ENCODE measurements at places on chromosomes 2 and 18.

- peak; percentile 52 for DNase-seq
These were observed 88.8 kb downstream of the VIT start for GRCh38 chr2:36785179-36785795.

DNA sequence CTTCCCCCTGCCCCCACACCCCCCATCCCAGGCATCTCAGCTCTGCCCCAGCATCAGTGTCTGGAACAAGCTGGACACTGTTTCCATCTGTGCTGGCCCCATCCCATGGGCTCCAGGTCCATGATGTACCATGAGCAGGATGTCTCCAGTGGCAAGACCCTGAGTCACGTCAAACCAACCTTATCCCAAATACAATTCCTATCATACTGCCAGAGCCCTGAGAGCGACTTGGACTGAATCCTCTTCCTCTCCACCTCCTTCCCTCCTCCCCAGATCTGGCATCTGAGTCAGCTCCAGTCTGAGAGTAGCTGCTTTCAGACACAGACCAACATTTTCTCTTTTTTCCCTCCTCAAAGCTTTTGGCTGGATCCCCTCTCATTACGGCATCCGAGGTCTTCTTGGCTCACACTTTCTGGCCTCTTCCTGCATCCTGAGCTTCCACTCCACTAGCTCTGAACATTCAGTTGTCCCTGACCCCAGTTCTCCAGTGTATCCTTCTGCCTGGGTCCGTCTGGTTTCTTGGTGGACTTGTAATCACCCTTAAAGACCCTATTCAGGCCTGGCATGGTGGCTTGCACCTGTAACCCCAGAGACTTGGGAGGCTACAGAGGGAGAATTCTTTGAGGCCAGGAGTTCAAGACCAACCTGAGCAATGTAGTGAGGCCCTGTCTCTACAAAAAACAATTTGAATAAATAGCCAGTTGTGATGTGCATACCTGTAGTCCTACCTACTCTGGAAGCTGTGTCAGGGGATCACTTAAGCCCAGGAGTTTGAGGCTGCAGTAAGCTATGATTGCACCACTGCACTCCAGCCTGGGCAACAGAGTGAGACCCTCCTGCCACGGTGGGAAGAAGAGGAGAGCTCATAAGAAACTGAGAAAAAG lies 68.3 kb downstream of the ACKR3 start:
- DNase-seq: no peak

DNA sequence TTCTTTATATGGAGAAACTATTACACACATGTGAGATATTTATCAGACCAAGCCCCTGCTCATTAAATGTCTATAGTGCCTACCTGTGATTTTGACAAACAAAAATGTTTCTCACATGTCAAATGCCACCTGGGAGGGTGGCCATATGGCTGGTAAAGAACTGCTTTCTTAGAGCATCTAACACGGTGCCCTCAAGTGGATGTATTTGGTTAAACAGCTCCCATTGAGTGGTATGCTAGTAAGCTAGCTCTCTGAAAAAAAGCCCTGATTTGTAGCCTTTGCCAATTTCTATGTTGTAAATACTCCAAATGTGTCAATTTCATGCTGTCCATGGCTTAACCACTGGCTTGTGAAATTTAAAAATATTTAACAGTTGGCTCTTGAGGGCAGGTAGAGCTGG lies 94.6 kb downstream of the PMAIP1 start:
- DNase-seq: no peak

DNA sequence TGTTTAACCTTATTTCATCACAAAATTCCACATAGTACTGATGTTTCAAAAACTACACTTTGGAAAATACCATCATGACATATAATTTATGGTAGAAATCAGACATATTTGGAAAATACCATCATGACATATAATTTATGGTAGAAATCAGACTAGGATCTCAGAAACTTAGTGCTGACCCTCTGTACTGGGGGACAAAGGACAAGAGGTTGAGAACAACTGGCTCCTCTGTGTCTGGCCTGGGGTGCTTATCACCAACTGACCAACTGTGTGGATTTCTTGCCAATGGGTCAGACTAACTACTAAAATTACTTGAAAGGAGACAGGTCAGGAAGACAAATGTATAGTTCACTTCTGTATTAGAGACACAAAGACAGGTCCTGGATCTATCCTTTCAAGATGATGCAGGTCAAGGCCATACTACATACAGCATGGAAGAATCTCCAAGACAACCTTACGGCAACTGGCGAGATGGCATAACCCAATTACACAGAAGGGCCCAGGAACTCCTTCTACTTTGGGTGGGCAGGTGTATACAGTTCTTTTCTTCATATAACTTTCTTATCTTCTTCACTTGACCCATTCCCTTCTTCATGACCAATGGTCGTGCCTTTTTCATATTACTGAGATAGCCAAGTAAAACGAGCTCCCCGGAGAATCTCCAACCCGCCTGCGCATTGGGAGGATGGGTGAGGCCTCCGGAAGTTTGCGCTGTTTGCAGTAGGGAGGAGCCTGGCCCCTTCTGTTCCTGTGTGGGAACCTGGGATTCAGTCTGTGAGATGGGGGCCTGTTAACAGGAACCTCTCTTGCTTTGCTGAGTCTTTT lies 290.5 kb downstream of the AGPS start:
- no peak for DNase-seq

DNA sequence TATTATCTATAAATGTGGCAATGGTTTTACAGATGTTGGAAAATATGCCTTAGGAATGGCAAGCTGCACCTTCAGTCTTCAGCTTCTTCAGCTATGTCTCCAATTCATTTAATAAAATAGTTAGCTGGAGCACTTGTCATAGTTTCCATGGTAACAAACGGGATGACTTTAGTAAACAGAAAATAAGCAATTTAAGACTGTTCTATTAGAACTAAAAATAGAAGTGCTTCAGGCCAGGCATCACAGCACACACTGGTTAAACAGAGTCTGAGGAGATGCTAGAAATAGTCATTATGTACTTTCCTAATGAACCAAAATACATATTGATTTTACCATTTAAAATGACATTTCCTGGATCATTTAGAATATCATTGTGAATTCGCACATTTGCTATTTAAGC lies 195.0 kb downstream of the GCA start:
- no peak for DNase-seq

GRCh38 chr2:25712455-25712854 lies 39.1 kb upstream of the DTNB start:
- no peak for DNase-seq

DNA sequence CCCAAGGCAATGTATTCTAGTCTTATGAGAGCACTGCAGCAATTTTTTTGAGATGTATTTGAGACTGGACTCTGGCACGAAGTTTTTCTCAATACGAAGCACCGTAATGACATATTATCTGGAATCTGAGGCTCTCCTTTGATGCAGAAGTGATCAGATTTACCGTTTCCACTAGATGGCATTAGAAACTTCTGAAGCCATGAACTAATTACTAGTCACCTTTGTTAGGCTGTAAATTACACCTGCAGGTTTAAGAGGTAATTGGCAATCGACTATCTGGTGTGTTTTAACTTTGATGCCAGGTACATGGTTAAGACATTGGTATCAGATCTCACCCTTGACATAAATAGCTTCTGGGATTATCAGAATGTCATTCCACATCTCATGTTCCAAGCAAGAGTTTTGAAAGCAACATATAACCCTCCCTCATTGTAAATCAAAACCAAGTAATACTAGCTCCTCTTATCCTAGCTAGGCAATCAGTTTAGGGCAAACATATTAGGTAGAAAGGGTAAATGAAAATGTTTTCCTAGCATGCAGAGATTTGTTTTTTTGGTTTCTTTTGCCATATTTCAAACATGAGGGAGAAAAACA lies 254.6 kb upstream of the SPRED2 start:
- DNase-seq: no peak

DNA sequence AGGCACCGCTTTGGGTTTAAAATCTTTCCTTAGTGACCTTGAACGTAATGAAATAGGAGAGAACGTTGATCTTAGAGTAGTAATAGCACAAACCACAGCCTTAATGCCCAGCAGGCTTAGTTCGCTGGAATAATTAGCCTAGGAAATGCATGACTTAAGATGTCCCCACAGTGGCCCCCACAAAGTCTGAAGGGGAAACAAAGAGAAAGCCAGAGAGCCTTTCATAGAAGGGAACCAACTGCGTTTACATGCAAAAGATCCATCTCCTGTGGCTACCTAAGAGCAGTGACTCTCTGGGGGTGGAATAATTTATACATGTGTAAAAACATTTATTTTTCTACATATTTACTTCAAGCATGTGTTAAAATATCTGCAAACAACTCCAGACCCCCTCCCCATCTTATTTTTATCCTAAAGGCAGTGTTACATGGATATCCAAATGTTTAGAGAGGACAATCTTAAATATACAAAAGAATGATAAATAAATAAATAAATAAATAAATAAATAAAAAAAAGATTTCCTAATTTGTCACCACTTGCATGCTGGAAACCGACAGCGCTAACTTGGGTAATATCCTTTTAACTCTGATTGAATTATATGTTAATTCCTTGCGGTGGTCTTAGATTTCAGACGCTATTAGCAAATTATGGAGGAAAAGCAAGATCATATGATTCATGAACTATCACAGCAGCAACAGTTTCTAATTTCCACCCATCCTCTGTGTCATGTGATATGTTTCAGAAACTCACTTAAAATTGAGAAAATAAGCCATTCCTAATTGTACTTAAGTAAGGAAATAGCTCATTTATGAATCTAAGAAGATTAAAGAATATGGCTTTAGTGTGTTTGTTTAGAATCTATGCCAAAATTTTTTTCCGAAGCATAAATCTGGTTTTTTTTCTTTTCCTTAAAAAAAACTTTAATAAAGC lies 23.4 kb upstream of the CYP1B1 start:
- DNase-seq: no peak

GRCh38 chr2:45236268-45236667 lies 227.0 kb upstream of the SIX2 start:
- no peak for DNase-seq

GRCh38 chr2:189291460-189291859 lies 111.9 kb upstream of the COL5A2 start:
- DNase-seq: no peak

DNA sequence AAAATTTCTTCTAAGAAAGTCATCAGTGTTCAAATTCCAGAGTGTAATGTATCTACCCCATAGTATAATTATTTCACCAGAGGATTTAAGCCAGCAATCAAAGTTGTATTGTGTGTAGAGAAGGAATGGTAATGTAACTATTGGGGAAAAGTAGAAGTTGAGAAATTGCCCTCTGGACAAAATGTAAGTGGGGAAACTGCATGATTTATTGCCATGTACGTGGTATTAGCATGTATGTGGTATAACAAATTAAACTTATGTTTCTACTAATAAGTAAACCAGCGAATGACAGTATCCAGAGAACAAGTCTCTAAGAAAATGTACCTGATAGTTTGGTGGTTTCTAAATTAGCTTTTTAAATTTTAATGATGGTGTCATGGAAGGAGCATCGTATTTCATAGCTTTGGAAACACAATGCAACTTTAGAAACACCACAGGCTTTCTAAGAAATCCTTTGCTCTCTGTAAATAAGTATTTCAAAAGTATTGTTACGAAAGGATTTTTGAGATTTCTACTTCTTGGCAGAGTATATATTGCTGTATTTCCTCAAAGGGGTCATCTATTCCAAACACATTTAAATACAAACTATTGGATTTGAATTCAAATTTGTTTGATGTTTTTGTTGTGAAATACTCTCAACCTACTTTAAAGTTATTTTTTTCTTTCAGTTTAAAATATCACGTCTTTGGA lies 1018.9 kb upstream of the ZEB2 start:
- no peak for DNase-seq

DNA sequence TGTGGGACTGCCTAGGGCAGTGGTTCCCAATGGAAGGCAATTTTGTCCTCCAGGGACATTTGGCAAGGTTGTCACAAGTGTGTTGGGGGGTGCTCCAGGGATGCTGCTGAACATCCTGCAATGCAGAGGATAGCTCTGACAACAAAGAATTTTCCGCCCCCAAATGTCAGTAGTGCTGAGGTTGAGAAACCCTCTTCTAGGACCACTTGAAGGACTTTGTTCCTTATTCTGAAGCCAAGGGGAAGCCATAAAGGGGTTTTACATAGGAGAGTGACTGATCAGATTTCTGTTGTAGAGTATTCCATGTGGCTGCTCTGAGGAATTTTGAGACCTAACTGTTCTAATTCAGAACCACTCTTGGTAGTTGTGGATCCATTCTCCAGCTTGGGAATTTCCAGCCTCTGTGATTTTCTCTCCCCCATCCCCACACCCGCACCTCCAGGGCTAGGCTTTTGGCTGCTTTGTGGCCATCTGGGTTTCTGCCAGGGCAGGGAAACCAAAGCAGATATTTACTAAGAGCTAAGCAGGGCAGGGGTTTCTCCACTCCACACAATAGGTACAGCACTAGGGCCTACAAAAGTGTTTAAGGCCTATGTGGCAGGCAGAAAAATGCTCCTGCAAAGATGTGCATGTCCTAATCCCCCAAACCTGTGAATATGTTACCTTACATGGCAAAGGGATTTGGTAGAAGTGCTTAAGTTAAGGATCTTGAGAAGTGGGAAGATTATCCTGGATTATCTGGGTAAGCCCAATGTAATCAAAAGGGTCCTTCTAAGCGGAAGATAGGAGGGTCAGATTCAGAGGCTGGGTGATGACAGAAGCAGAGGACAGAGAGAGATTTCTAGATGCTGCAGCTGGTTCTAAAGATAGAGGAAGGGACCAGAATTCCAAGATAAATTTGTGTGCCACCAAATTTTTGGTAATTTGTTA lies 135.4 kb downstream of the TMEM17 start:
- no peak for DNase-seq

GRCh38 chr2:43810452-43810851 lies 28.2 kb downstream of the ABCG5 start:
- no peak for DNase-seq

DNA sequence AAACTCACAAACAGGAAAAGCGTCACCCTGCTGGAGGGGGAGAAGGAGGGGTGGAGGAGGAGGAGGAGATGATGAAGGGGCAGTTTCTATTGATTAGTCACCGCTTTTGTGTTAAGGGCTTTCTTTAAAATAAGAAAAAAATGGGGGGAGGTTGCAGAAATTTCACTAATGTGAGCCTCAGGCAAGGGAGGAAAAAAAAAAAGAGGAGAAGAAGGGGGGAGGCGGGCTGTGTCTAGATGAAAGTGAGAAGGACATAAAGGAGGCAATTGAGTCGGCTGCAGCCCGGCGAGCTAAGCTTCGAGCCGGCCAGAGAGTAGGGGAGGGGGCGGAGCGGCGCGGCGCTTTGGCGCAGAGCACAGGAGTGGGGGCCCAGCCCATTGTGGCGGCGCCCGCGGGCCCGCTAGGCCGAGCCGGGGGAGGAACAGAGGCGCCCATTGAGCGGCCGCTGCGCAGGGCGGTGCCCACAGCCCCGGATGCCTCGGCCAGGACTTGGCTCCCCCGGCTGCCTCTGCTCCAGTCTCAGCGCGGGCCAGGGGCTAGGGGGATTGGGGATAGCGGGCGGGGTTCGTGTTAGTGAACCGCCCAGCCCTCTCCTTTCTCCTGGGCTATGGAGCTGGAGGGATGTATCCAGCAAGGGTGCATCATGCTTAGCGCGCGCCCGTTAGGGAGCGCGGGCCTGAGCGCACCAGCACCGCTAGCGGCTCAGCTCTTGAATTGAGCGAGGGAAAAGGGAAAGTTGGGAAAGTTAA lies 7.9 kb downstream of the PAX3 start:
- DNase-seq: no peak

DNA sequence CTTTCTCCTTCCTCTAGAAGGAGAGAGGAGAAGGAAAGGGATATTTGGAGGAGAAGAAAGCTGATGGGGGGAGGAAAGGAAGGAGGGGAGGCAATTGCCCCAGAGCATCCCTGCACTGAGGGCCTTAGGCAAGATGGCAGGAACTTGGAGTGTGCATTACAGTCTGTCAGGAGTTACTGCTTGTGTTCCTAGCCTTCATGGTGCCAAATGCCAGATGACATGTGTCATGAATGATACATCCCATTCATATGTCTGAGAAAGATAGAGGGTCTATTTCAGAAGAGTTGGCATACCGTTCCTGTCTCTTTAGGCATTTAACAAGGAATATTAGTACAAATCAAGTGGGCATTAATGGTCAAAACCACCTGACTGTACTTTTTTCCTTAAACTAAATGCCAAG lies 232.1 kb upstream of the NT5C1B start:
- no peak for DNase-seq

Data from T47D (cell line).